ENCODE measurements at places on chromosomes 6 and 20.

DNA sequence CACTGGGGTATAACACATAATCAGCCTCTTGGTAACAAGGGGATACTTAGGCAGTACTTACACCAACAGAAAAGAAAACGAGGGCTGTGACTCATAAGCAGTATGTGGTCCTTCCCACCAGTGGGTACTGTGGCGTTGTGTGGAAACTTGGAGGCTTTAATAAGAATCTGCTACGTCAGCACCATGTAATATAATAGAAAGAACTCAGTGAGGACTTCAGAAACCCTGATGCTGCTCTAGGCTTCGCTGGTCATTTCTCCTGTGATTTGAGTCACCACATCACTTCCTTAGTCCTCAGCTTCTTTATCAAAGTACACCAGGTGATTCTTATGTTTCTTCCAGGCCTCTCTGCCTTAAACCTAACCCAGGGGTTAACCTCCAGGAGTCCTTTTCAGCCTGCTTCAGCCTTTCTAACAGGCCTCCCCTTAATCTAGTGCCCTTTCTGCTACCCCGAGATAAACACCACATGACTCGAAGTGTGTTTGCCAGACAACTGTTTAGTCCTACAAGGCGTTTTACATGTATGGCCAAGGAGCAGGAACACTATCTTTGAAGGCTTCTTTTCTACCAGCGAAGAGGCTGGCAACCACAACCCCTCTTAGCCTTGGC lies 68.5 kb downstream of the FYN start:
- peak; percentile 51 for DNase-seq

DNA sequence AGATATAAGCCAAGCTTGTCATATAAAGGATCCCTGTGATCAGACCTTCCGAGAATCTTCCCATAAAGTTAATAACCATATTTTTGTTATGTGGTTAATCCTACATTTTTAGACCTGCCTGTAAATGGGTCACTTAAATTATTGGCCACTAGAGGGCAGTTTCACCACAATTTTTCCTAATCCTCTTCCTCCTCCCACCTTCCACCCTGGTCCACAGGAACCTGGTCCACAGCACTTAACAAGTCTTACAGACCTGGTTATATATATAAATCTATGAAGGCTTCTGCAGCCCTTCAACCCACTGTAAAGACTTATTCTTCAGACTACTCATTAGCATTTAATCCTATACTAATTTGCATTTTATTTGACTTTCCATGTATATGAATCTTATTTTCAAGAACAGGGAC lies 28.3 kb downstream of the MRS2 start:
- DNase-seq: no peak

GRCh38 chr6:28824793-28825731 lies 98.7 kb downstream of the TRIM27 start:
- DNase-seq: no peak

DNA sequence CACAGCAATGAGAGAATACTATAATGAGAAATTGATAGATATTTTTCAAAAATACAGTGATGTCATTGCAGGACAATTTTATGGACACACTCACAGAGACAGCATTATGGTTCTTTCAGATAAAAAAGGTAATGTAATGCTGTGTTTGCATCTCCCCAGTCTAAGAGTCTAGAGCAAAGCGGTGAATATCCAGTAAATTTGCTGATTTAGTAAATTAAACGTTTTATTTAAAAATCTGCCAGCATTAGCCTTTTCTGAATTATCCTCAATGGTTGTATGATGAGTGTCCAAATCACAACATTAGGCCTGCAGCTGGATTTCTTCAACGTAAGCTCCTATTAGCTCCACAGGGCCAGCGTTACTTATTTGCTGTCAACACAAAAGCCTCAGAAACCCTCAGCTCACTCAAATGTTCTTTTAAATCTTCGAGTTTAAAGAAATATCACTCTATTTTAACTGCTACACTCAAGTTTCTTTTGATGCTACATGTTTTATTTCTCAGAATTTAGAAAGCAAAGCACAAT lies 16.0 kb downstream of the SMPDL3A start:
- no peak for DNase-seq

GRCh38 chr20:17437251-17437650 lies 93.9 kb downstream of the BFSP1 start:
- DNase-seq: no peak

Measured in activated CD8-positive, alpha-beta memory T cell treated with anti-CD3 and anti-CD28 coated beads for 1 hour (primary cell).